RCC 7860 (cell line): ENCODE measurements at places on chromosomes 2 and 18.
A peak's percentile ranks its signal among the peaks of the same experiment; 100 is the strongest.

- no peak for DNase-seq
Observed at GRCh38 chr2:9596621-9597311, 34.0 kb downstream of the YWHAQ start.

- no peak for DNase-seq
Observed at GRCh38 chr2:104430359-104430740, 423.6 kb upstream of the POU3F3 start.

- DNase-seq, result no peak
Observed at GRCh38 chr2:134185639-134186038, 68.2 kb upstream of the MGAT5 start.

DNA sequence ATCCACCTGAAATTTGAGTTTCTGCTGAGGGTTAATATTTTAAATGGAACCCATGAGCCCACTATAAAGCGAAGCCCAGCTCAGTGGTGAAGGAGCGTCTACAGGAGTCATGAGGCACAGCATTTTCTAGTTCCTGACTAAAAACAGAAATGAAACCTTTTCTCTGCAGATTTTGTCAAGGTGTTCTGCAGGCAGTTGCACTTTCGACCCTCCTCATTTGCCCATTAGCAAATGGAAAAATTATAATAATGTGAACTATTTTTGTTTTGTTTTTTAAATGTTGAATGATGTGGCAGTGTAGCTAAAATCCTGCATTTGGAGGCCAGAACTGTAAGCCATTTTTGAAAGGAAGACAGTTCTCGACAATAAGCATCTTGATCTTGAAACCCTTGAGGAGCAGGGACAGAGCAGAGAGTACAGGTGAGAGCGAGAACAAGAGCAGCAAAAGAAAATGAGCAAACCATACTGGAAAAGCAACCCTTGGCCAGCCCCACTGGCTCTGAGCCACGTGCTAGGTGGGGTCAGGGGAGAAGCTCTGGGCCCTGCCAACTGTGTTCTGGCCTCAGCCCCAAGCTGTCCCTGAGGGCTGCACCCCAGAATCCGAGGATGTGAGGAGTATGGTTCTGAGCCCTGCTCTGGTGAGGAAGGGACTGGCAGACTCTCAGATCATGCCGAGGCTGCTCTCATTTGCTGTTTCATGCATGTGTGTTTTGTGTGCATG is 26.4 kb upstream of the COPS8 start:
- DNase-seq, result no peak

- DNase-seq, result no peak
Observed at GRCh38 chr2:105262651-105263091, 21.1 kb downstream of the GPR45 start.

- peak; percentile 94 for DNase-seq
Observed at GRCh38 chr2:233265899-233266431, 14.5 kb downstream of the ATG16L1 start.

DNA sequence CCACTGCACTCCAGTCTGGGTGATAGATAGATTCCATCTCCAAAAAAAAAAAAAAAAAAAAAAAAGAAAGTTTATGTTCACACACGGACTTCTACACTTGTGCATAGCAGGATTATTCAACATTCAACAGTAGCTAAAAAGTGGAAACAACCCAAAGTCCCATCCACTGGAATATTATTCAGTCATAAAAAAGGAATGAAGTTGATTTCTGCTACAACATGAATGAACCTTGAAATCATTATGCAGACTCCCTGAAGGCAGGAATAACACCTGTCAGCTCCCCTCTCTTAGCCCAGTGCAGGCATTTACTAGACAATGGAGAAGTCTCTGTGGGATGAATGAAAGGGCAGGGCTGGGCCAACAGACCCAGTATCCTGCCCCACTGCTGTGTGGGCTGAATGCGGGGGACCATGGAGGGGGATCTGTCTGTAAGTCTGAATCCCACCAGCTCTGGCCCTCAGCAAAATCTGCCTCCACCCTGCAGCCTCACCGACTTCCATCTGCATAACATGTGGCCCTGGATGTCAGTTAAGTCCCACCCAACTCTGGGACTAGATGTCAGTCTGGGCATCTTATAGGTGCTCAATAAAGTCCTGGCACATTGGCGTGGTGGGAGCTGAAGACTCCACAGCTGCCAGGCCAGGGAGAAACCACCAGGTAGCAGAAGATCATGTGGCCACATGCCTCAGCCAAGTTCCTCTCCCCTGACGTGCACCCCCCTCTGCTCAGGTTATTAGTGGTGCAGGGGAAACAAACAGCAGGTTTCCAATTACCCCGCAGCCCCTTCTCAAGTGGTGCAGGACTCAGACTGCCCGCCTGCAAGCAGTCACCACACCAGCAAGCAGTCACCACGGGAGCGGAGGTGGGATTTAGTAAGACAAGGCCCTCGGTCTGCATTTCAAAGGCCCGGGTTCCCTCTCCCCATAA is 8.9 kb downstream of the ZFP36L2 start:
- no peak for DNase-seq

GRCh38 chr18:13290856-13291271 is 72.3 kb downstream of the LDLRAD4 start:
- DNase-seq, result no peak

DNA sequence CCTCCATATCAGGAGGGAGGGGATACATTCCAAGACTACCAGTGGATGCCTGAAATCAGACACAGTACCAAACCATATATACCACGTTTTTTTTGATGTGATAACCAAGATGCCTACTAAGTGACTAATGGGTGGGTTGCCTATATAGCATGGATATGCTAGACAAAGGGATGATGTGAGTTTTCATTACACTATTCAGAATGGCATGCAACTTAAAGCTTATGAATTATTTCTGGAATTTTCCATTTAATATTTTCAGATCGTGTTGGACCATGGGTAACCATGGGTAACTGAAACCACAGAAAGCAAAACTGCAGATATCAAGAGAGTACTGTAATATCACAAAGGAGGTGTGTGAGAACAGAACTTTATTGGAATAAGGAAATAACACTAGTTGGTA is 39.6 kb upstream of the CRACDL start:
- no peak for DNase-seq

GRCh38 chr2:38583994-38584393 is 18.7 kb downstream of the HNRNPLL start:
- DNase-seq, result no peak

- no peak for DNase-seq
Observed at GRCh38 chr2:148646231-148646559, 1.6 kb downstream of the EPC2 start.

GRCh38 chr2:37268111-37268510 is 36.7 kb downstream of the NDUFAF7 start:
- no peak for DNase-seq

DNA sequence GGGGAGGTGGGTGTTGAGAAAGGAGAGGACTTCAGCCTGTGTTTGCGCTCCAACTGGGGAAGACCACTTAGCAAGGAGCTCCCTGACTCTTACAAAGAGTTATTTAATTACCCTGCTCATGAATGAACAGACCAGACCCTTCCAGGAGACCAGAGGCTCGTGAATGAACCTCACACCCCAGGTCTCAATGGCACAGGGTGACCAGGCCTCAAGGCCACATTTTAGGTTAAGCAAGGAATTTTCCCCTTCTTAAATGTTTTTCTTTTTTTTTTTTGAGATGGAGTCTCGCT is 25.3 kb downstream of the SMAD7 start:
- no peak for DNase-seq

DNA sequence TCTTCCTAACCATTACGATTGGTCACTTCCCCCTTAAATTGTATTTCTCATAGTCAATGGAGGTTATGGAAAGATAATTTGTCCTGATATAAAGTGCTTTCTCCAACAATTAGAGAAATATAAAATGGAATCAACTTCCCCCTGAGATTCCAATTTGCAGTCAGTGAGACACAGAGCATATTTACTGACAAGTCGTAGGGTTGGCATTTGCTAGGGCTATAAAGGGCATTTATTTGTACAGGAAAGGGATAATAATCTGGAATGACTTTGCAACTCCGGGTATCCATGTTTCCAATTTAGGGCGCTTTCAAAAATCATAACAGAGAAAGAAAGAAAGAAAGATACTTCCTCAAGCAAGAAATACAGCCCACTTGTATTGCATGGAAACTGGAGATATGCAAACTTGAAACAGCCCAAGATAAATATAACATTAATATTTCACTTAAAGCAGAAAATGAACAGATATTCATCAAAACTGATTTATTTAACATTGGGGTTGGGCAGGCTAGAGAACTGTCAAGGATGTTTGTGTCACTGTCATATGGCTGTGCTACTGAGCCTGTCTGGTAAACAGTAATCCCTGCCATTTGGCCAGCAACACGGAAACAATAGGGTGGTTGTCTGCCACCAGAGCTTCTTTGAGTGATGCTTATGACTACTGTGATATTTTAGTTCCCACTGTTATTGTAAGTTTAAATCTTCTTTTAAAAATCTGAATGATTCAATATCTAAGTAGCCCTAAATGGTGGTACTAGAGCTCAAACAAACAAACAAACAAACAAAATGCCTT is 621.8 kb downstream of the LRP1B start:
- DNase-seq, result no peak

DNA sequence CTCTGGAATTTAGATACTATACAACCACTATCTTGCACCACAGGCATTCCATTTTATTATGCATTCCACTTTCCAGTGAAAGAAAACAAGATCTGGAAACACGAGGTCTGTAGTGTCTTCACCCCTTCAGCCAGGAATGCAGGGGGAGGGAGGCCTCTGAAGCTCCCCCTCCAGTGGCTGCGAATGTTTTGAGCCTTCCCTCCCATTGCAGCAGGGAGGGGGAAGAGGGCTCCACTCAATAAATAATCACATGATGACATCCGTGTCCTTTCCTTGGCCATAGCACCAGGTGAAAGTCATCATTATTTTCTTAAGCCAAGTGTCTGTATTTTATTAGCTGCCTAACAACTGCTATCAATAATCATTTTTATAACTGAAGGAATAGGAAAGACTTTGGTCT is 38.6 kb downstream of the ALPK2 start:
- DNase-seq, result peak; percentile 75

DNA sequence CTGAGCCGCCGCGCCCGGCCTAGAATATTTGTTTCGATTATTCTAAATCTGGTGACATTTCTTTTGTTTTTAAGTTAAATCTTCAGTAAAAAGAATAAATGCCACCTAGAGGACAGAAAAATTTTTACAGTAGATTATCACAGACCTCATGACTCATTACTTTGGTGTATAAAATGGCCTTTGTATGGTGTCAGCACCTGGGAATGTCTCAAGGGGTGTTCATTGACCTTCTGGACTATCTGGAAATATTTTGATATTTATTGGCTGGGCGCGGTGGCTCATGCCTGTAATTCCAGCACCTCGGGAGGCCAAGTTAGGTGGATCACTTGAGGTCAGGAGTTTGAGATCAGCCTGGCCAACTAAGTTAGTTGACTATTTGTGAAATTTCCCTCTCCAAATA is 30.3 kb upstream of the SLC30A6 start:
- peak; percentile 81 for DNase-seq

DNA sequence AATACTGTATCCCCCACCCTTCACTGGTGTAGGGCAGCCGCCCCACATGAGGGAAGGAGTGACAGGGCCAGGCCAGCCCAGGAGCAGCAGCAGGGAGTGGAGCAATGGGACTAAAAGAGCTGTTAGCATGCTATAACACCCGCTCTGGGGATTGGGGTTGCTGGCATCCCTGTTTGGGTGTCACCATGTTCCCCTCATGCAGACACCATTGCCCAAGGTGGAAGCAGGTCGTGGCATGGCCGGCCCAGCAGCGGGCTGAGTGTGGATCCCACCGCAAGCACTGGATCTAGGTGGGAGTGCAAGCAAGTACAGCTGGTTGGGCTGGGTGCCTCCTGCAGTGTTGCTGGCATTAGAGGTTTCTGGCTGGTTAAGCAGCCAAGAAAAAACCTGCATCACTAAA is 3.3 kb upstream of the SULT6B1 start:
- no peak for DNase-seq

DNA sequence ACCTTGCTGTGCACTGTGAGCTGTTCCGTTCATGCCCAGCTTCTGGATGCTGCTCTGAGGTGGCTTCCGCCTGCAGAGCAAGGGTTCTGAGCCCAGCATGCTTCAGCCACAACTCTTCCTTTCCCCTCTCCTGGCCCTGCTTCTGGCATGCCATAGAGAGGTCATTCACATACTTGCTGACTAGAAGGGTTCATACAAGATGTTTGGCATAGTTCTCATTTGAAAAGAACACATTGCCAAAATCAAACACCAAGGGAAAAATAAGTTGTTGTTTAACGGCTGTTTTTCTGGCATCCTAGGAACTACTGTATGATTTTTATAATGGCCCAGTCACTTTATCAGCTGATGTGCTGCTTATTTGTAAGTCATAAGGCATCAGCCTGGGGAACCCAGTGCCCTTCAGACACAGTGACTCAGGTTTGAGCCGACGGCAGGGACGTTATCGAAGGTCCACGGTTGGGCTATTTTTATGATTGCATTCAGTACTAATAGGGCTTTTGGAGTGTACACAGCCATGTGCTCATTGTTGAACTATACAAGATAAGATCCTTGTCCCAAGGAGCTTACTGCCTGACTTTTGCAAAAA is 53.9 kb upstream of the CTAGE1 start:
- DNase-seq, result no peak

- peak; percentile 58 for DNase-seq
Observed at GRCh38 chr2:220394433-220394832, 767.0 kb downstream of the SLC4A3 start.

DNA sequence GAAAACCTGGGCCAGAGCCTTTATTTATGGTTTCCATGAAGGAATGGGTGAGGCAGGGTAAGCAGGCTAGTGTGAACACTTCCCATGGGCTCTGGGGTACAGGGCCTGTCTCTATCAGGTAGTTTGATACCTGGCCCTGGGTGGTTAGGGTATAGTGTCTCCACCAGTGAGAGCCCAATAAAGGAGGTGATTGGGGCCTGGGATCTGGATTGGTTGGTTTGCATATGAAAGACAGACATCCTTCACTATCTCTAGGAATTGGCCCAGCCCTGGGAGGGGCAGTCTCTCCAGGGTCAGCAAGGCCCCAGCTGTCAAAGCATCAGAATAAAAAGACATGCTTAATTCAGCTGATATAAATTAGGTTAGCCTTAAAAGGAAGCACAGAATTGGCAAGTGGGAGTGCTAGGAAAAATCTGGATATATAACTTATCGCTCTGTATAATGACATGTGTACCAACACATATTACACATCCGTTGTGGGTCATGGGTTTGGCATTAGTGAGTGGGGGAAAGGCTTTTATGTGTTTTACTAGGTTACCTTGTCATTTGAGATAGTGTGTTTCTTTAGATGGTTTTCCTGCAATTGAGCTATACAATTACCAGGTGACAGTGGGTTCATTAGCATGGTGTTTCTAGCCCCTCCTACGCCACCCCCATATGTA is 18.5 kb upstream of the TMEM178A start:
- DNase-seq, result no peak

GRCh38 chr2:145007093-145007959 is 487.4 kb upstream of the ZEB2 start:
- DNase-seq, result peak; percentile 98
